Caco-2 (cell line): ENCODE measurements at places on chromosomes 2 and 18. TPM values are rescaled to one million over a fixed set of nuclear protein-coding genes. Genes with fewer than 3 reads are reported as not detected.

SULT1C4 gene
- total RNA-seq = 4.0 and 5.1 TPM in 2 replicates

DNA sequence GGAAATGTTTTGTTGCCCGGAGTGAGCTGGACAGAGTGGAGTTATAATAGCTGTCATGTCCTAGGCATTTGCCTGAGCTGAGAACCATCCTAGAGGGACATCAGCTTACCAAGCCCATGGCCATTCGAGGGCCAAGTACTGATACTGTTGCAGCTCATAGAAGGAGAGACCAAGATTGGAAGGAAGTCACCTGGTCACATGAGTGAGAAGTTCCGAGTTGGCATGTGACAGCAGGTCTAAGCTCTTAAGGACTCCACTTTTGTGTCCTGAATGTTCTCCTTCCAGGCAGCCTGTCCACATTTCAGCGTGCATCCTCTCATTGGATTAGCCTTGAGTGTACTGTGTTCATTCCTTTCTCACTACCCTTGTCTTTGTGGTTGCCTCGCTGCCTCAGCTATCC, 4.4 kb downstream of the FHOD3 start:
- no peaks in the 10 kb centered on the region for H3K4me1 ChIP-seq
- H3K4me3 ChIP-seq = no peak overlapping the region
- no peaks in the 10 kb centered on the region for H3K27me3 ChIP-seq
- no peaks in the 10 kb centered on the region for H3K36me3 ChIP-seq
- H3K27ac ChIP-seq = no peak overlapping the region
- no peak for DNase-seq

DCDC2C gene
- not detected in 2 replicates for total RNA-seq

NFATC1 gene
- 0.66 and 1.0 TPM in 2 replicates for total RNA-seq

DNA sequence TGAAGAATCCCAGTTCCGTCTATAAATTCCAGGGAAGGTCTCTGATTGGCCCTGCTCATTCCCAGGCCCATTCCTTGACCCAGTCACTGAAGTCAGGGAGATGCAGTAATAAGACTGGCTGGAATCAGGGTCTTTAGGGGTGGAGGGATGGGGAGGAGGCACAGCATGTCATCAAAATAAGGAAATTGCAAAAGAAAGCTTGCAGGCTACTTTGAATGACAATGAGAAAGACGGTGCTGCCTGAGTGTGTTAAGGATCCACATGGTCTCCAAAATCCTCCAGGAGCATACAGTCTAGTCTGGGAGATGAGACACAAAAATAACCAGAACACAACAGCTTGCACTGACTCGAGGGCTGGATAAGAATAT, 2.0 kb upstream of the DES start:
- H3K27ac ChIP-seq = no peak overlapping the region
- no peak for DNase-seq
- H3K27me3 ChIP-seq = no peaks in the 10 kb centered on the region
- no peaks in the 10 kb centered on the region for H3K4me1 ChIP-seq
- no peaks in the 10 kb centered on the region for H3K36me3 ChIP-seq
- H3K4me3 ChIP-seq = no peak overlapping the region

DNA sequence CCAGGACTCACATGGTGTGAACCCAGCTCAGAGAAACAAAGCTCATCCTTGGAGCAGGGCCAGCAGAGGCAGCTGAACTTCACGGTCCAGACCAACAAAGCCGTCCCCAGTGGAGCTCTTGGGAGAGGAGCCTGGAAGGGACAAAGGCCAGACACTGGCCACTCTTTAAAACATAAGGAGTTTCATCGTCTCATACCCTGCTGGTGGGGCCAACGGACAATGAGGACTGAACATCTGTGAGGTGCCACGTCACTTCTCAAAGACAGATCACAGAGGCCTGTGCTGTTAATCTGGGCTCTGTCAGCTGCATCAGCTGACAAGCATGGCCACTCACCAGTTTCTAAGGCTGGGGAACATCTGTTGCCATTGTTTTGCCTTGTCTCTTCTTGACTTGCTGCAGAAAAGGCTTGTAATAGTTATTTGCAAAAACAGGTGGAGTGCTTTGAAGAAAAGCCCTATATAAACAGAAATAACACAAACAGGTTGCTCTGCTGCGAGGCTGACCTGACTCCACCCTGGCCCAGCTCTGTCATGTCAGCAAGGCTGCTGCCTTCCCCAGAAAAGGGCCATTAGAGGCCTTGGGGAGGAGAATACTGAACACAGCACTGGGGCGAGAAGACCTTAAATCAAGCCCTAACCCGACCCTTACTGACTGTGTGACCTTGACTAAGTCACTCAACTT, 68.1 kb upstream of the DAPL1 start:
- peaks cover 17% of the 10 kb centered on the region for H3K4me1 ChIP-seq
- no peaks in the 10 kb centered on the region for H3K27me3 ChIP-seq
- H3K27ac ChIP-seq = no peak overlapping the region
- no peaks in the 10 kb centered on the region for H3K36me3 ChIP-seq
- H3K4me3 ChIP-seq = no peak overlapping the region

- no peak overlapping the region for H3K4me3 ChIP-seq
- no peak for DNase-seq
- H3K4me1 ChIP-seq = no peaks in the 10 kb centered on the region
- H3K27ac ChIP-seq = no peak overlapping the region
These were observed 760.0 kb upstream of the FSHR start for GRCh38 chr2:49914281-49914680.

LCT gene
- total RNA-seq = 0.82 and 1.5 TPM in 2 replicates

ANKRD62 gene
- total RNA-seq = not detected in 2 replicates

PSMA8 gene
- not detected in 2 replicates for total RNA-seq

- no peaks in the 10 kb centered on the region for H3K27me3 ChIP-seq
- no peak overlapping the region for H3K27ac ChIP-seq
- no peak for DNase-seq
- H3K36me3 ChIP-seq = no peaks in the 10 kb centered on the region
- H3K4me3 ChIP-seq = no peak overlapping the region
- H3K4me1 ChIP-seq = no peaks in the 10 kb centered on the region
These were observed 28.3 kb downstream of the ZAP70 start for GRCh38 chr2:97741686-97742085.
